ENCODE measurements at places on chromosomes 11 and 22.

DNA sequence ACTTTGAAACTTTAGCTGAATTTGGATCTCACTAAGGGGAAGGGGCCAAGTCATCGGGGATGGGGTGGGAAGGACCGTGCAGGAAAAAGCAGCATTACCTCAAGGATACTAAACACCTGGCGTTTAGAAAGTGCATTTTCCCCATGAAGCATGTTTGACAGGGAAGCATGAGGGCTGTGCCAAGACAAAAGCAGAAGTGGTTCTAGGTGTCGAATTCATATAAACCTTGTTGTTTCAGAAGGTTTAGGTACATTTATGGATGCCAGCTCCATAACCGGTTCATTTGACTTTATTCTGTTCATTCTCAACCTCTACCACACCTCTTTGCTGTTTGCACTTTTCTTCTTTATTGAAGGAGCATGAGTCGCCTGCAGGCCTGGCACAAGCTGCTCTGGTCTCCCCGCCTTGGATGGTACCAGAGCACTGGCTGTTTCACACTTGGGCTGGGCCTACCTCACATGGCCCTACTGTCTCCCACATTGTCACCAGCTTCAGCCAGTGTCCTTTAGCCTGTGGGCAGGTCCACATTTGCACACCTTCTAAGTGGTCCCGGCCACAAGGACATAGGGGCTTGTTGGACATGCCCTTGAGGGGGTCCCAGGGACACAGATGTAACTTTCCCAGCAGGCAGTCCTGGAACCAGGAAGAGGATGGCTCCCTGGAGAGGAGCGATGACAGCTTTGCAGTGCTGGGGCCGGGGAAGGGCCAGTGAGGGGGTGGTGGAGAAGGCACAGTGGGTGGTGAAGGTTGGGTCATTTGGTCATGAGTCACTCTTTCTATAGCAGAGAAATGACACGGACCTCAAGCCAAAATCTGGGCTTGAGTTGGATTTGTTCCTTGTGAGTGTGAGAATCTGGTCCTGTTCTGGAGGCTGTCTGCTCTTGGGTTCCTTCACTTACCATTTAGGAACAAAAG is 3.2 kb upstream of the ST14 start:
- no peak for DNase-seq

GRCh38 chr22:27918341-27919221 is 475 bp downstream of the PITPNB start:
- peak; percentile 89 for DNase-seq

DNA sequence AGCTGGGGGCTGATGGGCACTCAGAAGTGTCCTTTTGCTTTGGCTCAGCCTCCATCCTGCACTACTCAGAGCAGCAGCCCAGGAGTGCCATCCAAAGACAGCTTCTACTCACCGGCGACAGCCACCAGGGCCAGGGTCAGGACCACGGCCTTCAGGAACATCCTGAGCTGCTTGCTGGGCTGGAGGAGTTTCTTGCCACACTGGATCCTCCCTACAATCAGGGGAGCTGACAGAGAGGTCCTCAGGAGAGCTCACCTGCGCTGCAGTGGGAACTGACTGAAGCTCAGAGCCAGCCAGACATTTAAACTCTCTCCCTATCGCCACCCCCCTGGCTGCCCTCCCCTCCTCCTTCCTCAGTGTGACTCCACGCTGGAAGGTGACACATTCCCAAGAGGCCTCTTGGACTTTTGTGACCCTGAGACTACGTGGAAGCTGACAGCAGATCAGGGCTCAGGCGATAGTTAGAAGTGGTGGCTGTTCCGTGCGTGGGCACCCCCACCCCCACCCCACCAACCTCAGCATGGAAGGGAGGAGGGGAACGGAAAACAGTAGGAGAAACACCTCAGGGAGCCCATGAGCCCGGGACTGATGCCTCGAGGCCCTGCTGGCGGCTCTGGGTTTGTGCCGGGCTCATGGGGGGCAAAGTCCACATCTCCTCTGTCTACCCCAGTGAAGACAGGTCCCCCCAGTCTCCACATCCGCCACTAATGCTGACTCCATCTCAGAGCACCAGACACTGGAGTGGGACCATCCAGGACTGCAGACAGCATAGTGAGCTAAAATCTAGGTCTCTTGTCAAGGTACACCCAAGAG is at the start of gene APOA4:
APOA4 (minus strand) TSS at position 274 of the 813 bp plus-strand sequence; CDS start at position 161, 113 bp downstream.
- DNase-seq: no peak

GRCh38 chr11:33476945-33477606 is 219.9 kb downstream of the HIPK3 start:
- no peak for DNase-seq

GRCh38 chr11:128941573-128942271 is 949 bp downstream of the TP53AIP1 start:
- peak; percentile 16 for DNase-seq

- no peak for DNase-seq
These were observed 329.7 kb downstream of the TBC1D22A start for GRCh38 chr22:47091921-47092700.

- DNase-seq: no peak
These were observed 143.3 kb upstream of the THY1 start for GRCh38 chr11:119566319-119566718.

- no peak for DNase-seq
These were observed 37.5 kb upstream of the CAPRIN1 start for GRCh38 chr11:34013898-34014571.

DNA sequence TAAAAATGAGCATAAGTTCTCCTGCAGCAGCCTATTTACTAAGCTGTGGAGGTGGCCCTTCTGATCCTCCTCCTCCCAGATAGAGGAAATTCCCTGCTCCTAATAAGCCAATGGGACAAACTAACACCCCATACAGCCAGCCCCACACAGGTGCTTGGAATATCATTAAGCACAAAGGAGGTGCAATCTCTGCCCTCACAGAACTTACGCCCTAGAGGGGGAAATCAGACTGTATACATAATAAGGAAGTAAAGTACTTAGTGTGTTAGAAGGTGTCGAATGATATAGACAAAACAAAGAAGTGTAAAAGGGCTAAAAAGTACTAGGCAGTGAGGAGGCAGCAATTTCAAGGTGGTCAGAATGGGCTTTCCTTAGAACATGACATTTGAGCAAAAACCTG is 5.8 kb downstream of the MS4A12 start:
- no peak for DNase-seq

DNA sequence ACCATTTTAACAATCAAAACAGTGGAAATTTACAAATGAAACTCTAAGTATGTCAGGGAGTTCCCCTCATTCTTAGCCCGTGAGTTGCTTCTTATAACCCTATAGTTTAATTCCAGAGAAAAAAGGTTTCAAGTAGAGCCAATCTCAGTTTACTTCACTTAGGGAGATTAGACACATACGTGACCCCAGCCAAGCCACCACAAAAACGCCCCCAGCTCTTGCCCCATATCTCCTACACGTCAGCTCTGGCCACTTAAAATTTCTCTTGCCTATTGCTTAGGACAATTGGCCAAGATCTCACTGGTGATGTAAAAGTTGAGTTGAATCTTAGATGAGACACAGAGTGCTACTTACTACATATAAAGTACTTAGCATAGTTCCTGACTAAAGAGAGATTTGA is 166.4 kb downstream of the ETS1 start:
- no peak for DNase-seq

DNA sequence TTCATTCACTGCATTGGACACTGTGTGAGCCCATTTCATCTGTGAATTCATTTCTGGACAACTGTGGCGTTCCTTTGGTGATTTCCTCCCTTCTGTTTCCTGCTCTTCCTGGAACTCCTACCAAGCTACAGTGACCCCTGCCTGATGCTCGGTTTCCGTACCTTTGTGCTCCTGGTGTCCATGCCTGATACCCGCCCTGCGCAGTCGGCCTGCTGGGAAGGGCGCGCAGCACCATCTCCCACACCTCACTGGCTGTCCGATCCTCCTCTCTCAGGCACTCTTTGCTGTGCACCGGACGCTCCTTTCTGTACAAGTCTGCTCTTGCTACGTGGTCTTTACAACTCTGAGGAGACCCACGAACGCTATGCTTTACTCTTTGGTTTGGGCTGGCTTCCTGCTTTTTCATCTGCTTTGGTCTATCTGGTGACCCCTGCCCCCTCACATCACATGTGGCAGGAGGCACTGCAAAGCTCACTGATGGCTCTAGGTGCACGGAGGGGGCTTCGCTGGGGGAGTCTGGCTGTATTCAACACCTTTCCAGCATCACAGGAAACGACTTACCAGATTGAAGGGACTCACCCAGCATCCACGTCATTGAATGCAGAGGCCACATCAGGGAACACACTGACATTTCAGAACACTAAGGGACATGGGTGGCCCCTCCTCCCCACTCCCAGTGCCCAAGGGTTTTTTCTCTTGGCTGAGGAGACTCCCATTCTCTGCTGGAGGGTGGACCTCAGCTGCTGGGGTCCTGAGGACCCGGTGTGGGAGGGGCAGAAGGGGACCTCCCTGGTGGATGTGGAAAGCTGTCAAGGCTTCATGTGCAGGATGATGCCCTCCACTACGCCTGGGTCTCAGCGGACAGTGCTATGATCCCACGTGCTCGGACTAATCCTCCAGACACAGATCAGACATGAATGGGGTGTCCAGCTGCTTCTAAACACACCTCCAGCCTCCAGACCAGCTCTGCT is 27.0 kb upstream of the MOB2 start:
- no peak for DNase-seq

GRCh38 chr11:128174465-128175291 is 412.7 kb downstream of the ETS1 start:
- DNase-seq: peak; percentile 18

DNA sequence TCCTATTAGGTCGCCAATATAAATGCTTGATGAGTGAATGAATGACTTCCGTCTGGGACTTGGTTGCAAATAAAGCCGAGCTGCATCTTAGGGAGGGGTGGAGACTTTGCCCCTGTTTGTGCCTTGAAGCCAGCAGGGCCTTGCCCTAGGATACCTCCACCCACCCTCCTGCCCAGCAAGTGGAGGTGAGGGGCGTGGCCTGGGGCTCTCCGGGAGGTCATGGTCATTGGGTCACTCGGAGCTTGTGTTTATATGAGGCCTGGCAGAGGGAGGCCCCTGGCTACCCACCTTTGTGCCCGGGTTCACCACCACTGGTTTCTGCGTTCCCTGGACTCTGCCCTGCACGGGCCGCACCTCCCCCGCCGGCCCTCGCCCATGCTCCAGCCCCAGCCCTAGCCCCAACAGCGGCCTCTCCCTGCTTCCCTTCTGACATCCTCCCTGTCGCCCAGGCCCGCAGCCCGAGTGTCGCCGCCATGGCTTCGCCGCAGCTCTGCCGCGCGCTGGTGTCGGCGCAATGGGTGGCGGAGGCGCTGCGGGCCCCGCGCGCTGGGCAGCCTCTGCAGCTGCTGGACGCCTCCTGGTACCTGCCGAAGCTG is 4.3 kb downstream of the MPST start:
- no peak for DNase-seq

DNA sequence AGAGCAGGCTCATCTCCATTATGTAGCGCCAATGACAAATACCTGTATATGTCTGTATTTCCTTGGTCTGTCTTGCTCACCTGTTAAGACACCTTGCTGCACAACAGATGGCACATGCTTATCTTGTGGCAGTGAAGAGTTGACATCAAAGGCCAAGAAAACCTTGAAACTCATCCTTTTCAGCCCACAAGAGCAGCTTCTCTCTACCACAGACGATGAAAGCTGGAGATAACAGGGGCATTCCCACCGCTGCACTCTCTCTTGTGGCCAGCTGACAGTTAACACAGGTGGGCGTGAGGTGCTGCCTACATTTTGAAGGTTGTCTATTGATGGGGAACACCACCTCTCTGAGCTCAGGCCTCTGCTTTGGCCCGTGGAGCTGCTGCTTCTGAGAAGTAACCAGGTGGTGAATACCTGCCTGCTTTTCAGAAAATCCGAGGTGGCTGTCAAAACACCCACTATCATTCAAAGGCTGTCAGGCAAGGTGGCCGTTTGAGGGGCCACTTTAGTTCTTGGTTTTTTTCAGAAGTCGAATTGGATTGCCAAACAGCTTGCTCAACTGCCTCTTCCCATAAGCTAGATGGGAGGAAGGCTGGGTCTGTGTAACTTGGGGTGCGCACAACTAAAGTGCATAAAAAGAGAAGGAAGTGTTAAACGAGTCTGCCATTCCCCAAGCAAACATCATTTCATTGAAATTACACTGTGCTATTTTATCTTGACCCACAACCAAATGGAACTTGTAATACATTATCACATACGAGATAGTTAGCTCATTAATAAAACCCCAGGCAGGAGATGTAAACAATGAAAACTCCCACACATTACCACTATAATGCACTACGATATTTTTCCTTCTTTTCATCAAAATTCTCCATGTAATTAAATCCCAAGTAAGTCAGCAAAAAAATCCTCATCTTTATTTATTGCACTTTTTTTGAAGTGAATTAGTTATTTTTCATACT is 87.1 kb upstream of the RAG2 start:
- DNase-seq: no peak

DNA sequence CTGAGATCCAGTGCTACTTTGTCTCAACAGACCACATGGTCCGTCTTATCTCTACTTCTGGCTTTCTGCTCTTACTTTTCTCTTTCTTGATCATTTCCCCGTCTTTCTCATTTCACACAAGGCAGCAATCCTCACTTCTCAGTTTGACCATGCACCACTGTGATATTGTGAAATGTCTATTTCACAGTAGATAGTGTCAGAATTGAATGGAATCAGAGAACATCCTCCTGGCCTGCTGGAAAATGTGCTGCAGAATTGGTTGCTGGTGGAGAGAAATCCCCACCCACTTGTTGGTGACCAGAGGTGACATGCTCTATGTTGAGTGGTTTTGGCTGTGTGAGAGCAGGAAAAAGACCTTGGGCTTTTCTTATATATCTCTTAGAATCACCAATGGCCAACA is 57.8 kb upstream of the RCN1 start:
- no peak for DNase-seq

DNA sequence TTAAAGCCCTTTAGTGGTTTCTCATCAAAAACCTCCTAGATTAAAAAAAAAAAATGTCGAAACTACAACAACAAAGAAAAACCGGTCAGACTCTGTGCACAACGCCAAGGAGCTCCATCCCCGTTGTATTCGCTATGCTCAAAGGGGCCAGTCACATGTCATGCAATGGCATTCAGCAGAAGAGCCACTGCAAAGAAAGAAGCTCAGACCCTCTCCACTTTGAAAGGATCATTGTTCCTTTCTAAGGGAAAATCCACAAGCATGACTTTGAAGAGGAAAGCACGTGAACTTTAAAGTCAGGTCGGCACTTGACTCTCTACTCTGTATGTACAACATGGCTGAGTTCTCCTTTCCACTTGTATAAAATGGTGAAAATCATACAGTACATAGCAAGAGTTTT is 655.6 kb downstream of the ETS1 start:
- no peak for DNase-seq

DNA sequence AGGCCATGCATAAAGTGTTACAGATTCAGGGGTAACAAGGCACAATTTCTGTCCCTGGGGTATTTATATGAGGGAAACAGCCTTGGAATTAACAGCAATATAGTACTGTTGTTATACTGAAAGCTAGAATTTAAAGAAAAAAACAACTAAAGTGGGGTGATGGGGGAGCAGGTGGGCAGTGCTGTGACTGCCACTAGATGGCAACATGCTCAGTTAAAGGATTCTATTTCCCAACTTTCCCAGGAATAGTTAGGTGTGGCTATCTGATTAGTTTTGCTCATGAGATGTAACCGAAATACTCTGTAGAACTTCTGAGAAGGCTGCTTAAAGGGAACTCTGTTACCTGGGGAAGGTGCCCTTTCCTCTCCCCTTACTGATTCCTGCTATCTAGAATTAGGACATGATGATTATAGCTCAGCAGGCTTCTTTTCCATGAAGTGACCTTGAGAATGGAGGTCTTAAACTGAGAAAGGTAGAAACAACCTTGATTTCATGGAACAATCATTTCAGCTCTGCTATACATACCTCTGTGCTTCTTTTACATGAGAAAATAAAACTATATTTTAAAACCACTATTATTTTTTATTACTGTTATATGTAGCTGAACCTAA is 102.6 kb downstream of the RELT start:
- DNase-seq: peak; percentile 51
